Vagina (tissue), 2 donors: ENCODE measurements at places on chromosomes 13 and 19.

GRCh38 chr13:33846303-33847062 lies 28.5 kb downstream of the RFC3 start:
- DNase-seq: no peak

DNA sequence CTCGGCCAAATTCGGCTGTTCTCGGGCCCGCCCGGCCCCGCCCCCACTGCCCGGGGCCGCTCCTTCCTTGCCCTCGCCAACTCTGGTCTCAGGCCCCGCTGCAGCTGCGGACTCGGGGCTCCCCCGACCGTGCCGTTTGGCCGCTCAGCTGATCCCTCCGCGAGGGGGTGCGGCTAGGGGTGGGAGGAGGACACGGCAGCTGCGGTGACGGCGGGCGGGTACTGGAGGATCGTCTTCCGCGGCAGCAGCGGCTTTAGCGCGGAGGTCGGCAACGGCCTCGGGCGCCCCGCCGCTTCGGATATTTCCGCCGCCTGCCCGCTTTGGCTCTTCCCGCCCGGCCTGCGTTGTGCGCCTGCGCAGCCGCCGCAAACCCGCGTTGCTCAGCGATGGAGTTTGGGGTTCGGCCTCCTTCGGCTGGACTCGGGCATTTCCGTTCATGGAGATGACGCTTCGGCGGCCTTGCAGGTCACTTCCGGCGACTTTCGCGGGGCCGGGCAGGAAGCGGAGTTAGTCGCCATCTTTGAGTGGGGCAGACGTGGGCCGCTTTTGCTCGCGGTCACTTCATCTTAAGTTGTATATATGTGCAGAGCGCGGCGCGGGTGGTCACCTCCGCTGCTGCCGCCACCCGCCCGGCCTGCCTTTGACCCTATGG lies 338 bp upstream of the UBE2M start:
- DNase-seq: peak; percentile 97

DNA sequence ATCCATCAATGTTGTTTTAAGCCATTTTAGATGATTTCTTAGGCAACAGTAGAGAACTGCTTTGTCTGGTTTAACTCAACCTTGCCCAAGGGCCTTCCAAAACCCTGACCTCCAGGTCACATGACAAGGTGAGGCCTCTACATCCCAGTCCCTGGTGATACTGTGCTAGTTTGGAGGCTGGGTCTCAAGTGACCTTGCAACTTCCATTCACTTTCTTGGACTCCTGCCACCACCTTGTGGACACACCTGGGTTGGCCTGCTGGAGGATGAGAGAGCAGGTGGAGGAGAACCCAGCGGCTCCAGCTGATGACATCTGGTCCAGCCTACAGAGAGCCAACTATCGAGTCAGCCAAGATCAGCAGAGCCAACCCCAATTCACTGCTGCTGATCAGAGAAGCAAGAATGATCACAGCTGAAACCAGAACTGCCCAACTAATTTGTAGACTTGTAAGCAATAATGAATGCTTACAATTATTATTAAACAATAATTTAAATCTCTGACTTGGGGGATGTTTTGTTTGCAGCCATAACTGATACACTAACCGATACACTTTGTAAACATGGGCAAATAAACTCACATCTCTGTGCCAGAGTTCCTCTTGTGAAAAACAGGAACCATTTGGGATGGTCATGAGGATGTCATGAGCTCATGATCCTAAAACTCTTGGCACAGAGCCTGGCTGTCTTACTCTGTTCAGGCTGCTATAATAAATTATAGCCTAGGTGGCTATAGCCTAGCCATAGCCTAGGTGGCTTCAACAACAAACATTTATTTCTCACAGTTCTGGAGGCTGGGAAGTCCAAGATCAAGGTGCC lies 11.5 kb downstream of the FAM187B start:
- DNase-seq: no peak

DNA sequence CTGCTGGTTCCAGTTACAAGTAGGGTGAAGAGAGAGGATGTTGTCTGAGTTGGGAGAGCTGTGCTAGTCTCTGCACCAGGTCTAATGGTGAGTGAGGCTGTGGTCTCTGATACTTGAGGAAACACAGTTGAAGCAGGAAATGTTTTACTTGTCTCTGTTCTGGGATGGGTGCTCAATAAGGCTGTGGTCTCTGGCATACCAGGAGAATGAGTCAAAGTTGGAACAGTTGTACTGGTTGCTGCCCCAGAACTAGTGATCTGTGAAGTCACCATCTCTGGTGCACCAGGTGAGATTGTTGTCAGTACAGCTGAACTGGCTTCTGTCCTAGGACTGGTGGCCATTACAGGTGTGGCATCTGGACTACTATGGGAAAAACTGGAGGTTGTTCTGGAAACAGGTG lies 74.7 kb downstream of the MUC16 start:
- DNase-seq: no peak

DNA sequence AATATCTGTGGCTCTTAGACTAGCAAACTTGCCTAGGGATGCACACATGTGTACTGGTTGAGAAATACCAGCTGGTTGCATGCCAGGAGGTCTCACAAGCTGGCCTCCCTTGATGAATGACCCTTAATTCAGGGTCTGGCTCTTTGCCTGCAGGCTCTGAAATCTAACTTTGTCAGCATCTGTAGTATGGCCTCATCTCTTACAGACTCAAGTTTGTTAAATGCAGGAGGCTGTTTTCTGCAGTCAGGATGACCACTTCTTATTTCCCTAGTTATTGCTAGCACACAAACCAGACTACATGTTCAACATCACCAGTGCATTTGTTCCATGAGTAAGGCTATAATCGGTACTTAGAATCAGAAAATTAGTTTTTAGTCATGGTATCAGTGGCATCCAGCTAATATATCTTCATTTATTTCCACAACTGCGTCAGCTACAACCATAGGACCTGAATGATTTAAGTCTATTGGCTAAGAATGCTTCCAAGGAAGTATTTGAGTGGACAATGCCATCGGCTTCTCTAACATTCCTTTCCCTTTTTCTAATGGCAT lies 23.3 kb upstream of the POSTN start:
- DNase-seq: no peak

DNA sequence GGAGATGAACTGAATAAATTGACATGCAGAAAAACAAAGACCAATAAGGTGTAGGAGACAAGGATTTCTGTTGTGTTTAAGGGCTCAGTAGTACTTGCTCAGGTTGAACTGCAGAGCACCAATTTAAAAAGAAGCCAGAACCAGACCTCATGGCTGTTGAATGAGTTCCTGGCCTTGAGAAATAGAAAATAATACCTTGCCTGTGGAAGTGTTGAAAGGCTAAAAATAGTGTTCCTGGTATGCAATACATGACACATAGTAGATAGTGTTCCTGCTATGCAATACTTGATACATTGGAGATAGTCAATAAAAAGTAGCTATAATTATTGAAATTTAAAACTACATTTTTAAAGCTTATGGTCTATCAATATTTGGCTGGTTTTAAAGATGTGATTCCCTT lies 595.8 kb downstream of the PCDH9 start:
- DNase-seq: no peak

DNA sequence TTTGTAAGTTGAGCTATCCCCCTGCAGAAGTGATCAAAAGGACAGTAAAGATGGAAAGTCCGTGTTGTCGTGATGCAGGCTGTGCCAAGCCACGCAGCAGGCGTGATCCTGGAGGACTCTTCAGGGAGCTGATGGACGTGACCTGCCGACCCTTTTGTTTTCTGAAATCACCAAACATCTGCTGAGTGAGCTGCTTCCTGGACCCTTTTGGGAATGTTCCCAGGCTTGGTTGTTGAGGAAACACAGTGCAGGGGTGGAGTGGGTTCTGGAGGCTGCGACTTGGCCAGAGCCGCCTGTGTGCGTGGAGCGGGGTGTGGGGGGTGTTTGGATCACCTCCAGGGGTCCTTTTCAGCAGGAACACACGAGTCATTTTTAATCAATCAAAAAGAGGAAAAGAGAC lies 15.4 kb upstream of the CPAMD8 start:
- no peak for DNase-seq

DNA sequence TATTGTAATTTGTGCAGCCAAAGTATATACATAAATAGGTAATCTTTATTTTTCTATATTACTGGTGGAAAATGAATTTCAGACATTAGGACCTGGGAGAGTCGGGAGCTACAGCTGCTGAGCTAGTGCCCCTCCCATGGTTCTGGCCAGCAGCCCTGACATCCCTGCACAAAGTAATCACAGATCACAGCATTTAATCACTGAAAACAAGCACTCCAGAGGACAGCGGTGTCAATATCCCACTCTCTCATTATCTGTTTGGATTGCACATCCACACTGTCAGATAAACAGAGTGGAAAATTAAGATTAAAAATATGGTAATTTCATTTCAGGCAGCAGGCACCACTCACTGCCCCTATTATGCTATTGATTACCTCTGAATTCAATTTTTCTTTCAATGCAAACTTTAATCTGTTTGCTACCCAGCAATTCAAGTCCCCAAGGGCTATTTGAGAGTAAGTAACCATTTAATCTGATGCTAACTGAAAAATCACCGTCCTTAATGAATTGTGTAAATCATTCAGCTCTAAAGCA lies 254.1 kb upstream of the SOX21 start:
- DNase-seq: no peak

GRCh38 chr13:99227909-99228688 lies 27.4 kb downstream of the UBAC2 start:
- no peak for DNase-seq

DNA sequence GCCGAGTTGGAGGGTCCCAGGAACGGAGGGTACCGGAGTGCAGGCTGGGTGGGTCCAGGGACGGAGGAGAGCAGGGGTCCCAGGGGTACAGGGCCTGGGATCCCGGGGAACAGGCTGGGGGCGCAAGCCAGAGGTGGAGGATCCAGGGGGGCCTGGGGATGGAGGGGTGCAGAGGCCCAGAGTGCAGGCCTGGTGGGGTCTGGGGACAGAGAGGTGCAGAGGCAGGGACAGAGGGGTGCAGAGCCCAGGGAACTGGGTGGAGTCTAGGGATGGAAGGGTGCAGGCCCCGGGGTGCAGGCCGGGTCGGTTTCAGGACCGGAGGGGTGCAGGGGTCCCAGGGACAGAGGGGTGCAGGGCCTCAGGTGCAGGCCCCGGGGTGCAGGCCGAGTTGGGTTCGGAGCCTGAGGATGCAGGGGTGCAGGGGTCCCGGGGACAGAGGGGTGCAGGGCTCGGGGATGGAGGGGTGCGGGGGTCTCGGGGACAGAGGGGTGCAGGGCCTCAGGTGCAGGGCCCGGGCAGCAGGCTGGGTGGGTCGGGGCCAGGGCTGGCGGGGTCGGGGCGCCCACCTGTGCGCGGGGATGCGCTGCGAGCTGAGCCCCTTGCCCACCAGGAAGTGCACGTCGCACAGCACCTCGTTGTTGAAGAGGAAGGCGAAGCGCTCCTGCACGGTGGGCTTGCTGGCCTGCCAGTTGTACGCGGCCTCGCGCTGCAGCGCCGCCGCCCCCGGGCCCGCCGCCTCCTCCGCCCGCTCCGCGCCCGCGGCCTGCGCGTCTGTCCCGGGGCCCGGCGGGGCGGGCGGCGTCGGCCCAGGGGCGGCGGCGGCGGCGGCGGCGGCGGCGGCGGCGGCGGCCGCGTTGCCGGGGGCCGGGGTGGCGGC lies 545 bp downstream of the BTBD2 start:
- no peak for DNase-seq

GRCh38 chr19:306151-306900 lies 15.1 kb upstream of the PLPP2 start:
- DNase-seq: no peak

GRCh38 chr13:71169180-71169579 lies 697.8 kb downstream of the DACH1 start:
- no peak for DNase-seq

- no peak for DNase-seq
These were observed 40.5 kb upstream of the GAS6 start for GRCh38 chr13:113904411-113904810.

- no peak for DNase-seq
These were observed 7.3 kb upstream of the TYROBP start for GRCh38 chr19:35915443-35915842.

DNA sequence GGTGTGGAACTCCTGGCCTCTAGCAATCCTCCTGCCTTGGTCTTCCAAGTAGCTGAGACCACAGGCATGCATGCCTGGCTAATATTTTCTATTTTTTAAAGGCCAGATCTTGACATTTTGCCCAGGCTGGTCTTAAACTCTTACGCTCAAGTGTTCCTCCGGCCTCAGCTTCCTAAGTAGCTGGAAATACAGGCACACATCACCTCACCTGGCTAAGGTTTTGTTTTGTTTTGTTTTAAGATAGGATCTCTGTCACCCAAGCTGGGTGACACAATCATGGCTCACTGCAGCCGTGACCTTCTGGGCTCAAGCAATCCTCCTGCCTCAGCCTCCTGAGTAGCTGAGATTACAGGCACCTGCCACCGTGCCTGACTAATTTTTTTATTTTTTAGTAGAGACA lies 5.5 kb upstream of the RLN3 start:
- no peak for DNase-seq

DNA sequence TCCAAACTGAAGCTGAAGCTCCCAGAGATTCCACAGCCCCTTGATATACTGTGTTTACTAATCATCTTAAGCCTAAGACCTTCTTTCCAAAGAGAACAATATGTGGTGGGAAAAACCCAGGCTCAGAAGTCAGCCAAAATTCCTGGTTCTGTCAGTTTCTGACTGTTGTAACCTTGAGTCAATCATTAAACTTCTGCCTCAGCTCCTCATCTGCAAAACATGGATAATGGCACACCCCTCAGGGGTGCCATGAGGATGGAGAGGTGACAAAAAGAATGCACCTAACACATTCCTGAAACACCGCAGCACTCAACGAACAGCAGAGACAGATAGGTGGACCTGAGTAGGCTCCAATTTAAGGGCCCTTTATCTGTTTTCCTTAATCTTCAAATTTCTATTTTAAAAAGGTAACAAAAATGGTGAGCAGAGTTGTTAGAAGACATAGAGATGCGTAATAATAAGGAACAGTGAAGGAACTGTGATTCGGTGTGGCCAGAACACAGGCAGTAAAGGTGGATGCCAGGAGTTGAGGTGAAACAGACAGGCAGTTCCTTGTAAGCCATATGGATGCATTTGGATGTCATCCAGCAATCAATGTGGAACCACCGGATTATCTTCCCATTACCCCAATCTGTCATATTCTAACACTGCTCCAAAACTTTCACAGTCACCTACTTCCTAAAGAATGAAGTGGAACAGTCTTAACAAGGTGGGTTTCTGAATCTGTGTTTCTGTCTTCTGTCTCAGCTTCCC lies 56.6 kb upstream of the DOCK9 start:
- DNase-seq: no peak
